ENCODE measurements at places on chromosomes 16 and 17.

DNA sequence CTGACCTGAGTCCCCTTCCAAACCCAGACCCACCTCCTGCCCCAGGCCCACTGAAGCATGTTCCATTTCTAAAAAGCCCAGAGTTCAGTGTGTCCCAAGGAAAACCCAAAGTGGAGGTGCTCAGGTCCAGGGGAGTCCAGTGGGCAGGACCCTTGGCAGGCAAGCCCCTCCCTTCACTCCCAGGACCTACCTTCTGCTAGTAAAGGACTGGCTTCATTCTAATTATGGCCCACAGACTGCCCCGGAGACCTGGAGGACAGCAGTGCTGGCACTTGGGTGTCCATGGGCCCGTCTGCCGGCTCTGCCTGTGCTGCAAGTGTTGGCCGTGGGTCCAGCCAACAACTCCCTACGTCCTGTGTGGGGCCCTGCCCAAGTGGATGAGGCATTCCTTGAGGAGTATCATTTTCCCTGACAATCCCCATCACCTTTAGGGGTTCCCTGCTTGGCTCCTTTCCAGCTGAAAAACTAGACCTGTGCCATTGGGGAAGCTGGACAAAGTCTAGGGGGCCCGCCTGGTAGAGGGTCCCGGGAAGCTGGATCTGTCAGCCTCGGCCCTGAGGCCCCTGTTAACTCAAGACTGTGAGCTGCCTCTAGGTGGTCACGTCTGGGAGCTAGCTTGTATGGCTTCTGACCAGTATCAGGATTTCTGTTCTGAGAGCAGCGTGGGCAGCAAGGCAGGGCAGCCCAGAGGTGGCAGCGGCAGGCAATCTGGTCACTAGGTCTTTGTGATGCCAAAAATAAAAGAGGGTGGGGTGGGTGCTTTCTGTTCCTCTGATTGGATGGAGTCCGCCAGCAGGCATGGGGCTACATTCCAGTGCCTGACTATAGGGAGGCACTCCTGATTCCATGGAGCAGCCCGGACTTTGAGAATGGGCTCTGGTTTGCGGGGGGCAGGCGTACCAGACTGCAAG is 8.2 kb downstream of the CBX2 start:
- DNase-seq: no peak

GRCh38 chr17:52995147-52995546 is 827.6 kb upstream of the KIF2B start:
- DNase-seq: no peak

GRCh38 chr17:28239271-28239624 is 79.8 kb upstream of the TMEM97 start:
- no peak for DNase-seq

- no peak for DNase-seq
These were observed 43.5 kb downstream of the CYB561 start for GRCh38 chr17:63402431-63403212.

DNA sequence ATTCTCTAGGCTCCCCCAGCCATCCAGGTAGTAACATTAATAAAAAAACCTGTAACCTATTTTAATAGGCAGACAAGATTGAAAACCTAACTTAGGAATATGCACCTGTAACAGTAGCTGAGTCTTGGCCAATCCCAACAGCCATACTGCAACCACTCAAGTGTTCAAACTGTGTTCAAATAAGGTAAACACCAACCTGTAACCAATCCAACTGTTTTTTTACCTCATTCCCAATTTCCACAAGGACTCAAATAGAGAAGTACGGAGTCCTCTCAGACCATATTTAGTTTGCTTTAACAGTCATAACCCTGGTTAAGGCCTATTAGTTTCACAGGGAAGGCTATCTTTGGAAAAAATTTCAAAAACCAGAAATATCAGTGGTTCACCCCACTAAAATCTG is 40.4 kb upstream of the NOS2 start:
- no peak for DNase-seq

- no peak for DNase-seq
These were observed 17.7 kb downstream of the KNOP1 start for GRCh38 chr16:19700319-19700781.

GRCh38 chr16:62450291-62450690 is 414.1 kb upstream of the CDH8 start:
- no peak for DNase-seq

GRCh38 chr17:73646409-73647300 is 2.4 kb upstream of the SDK2 start:
- no peak for DNase-seq

DNA sequence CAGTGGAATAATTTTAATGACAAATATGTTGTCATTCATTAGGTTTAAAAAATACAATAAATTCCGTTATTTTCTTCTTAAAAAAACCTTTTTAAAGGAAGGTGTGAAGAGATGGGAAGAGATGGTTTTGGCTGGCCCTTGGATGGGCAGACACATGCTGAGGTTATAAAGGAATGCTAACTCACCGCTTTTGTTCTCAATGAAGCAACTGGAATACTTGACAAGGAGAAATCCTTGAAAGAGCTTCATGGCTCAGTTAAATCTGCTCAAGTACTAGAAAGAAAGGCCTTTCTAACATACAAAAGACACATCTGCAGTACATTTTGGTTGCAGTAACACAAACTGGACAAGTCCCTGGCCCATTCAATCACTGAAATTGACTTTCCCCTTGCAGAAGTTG is 158.3 kb upstream of the KCNJ16 start:
- no peak for DNase-seq

GRCh38 chr17:49076573-49077384 is 55.8 kb upstream of the B4GALNT2 start:
- no peak for DNase-seq

- no peak for DNase-seq
These were observed 42.1 kb downstream of the TBC1D16 start for GRCh38 chr17:79993390-79994227.

GRCh38 chr17:50514936-50515702 is 6.9 kb downstream of the MYCBPAP start:
- DNase-seq: no peak

DNA sequence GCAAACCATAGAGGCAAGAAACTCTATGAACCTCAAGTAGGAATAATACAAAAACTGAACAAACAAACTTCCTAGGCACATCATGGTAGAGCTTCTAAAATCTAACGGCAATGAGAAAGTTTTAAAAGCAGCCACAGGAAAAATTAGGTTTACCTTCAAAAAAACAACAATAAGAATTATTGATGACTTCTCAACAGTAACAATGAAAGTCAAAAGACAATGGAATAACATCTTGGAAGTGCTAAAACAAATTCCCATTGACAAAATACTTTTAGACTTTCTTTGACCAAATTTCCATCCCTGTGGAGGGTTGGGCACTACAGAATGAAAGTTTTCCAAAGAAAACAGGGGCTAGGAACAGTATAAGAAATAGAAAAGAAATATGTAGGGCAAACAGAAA is 222.9 kb upstream of the ERCC4 start:
- DNase-seq: no peak

DNA sequence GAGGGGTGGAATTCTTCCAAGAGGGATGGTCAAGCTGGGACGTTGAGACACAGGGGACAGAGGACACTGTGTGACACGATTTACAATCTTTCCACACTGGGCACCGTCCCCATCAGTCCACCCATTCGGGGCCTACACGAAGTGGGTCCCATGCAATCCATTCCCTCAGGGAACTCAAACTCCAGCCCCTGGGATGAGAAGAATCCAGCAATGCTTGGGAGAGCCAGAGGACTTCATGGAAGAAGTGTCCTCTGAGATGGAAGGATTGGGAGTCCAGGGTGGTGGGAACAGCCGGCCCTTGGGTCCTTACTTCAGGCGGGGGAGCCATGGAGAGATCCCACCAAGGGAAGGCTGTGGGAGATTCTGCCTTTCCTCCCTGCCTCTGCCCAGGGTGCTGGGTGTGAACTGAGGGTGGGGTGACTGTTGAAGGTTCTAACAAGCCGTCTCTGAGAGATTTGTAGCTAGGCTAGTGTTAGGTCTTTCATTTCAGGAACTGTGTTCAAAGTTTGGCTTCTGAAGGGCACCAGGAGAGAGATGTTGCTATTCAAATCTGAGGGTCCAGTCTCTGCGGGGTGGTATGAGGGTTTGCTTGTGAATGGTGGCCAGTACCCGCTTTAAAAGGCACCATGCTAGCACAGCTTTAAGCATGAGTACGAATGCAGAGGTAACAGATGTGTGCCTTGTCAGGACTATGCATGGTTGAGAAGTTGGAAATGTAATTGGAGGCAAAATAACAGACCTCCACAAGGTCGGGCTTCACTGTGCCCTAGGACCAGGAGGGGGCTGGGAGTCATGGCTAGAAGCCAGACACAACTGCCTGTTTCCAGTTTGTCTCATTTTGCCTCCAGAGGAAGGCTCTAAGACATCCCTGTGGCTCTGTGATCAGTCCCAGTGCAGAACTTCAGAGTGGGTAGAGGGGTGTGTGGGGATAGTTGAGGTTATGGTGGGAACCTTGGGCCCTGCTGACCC is 1.9 kb downstream of the ATP1B2 start:
- no peak for DNase-seq

DNA sequence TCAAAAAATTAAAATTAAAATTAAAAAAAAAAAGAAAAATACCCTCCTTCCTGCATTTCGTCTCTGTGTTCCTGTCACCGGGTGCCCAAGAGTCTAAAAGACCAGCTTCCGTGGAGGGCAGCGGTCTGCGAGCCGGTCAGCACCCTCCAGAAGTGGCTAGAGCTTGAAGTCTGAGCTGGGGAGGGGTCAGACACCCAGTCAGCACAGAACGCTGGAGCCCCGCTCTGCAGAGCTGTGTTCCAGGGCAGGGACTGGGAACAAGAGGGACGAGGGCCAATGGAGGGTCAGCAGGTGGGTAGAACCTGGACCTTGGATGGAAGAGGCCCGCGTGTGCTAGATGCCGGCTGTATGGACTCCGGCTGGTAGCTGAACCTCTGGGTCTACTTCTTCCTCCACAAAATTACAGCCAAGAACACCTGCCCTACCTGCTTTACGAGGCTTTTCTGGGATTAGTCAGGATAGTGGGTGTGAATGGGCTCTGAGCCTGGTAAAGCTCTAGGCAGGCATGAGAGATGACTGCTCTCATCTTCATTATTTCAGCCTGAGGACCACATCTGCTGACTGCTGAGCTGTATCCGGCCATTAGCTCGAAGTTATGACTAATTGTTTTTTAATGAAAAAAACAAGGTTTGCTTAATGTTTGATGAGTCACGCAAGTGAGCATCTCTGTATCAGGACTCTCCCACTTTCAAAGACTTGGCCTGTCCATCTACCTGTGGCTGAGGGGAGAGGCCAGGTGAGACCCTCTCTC is 5.9 kb downstream of the TRPV1 start:
- no peak for DNase-seq

Data from esophagus muscularis mucosa (tissue), 4 donors.